ENCODE measurements at places on chromosomes 5 and 9.

DNA sequence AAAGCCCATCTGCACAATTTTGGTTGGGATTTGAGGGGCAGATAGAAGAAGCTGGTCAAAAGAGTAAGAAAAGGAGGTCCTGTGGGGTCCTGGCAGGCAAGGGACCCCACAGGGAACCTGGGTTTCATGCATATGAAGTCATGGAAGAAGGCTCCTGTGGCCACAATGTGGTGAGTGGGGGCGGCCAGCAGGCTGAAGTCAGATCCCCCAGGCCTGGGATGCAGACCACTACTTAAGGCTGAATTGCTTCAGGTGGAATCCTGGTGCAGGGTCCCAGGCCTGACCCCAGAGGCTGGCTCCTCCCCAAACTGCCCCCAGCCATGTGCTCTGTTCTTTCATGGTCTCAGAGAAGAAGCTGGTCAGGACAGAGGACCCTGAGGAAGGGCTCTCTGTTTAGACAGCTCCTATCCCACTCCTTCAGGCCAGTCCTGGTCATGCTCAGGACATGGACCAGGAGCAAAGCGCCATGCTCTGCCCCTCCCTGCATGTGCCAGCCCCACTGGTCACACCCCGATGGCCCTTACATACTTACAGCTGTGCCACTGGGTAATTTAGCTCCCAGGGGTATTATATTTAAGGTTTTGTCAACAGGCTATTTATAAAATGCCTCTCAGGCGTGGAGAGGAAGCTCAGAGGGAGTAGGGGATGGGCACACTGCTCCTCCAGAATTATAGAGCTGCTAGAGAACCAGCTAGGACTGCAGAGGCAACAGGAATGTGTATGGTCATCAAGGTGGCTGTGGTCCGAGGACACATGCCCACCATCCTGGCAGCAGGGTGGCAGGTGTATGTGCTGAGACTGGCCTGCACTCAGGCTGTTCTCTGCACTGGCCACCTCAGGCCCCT lies 33.4 kb downstream of the C5orf15 start:
- no peak for DNase-seq

GRCh38 chr5:142797420-142797819 lies 27.2 kb downstream of the ARHGAP26 start:
- no peak for DNase-seq

DNA sequence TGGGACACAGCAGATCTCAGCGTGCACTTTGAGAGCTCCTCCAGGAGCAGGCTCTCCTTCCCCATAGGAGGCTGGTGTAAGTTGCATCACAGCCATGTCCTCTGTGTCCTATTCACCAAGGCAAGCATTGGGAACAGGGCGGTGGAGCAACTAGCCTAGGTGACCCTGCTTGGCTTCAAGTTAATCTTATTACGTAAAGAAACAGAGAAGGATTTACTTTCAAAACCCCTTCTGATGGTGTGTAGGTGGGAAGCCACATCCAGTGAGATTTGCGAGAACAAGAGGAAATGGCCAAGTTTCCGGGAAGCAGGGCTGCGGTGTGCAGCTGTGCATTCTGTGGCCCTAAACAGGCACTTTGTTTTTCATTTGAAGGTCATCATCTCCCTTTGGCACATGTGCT lies 80.2 kb downstream of the TRIO start:
- no peak for DNase-seq

DNA sequence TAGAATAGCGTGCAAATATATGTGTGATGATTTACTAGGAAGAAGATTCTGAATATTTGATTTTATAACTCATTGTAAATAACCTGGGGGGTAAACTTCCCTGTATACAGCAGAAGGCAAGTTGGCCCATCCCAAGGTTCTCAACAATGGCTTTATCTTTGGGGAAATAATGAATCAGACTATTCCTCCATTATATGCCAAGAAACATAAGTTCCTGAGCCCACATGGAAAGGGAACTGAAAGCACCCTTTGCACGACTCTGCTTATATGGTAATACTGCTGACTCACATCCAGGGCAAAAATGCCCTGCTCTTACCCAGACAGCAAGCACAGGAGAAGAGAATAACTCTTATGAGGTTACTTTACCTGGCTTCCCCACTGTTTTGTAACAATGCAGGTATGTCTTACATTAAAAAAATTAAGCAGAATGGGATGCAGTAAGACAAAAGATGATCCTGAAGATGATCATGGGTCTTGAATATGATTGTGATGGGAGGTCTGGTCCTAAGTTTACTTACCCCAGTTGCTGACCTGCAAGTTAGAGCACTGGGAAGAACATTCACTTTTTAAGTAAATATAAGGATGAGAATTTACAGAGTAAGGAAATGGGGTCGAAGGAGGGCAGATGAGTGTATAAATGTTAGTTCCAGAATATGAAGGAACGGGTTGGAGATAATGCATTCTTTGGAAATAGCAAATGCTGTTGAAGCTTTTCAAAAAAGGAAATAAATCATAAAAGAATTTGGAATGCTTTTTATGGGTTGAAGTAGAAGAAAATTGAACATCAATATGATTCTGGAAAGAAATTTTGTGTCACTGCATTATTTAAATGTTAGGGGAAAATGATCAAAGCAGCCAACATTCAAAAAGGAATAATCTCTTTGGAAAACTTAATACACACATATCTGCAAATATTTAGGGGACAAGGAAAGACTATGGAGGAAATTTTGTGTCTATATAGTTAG lies 428.4 kb upstream of the MPDZ start:
- DNase-seq = no peak

DNA sequence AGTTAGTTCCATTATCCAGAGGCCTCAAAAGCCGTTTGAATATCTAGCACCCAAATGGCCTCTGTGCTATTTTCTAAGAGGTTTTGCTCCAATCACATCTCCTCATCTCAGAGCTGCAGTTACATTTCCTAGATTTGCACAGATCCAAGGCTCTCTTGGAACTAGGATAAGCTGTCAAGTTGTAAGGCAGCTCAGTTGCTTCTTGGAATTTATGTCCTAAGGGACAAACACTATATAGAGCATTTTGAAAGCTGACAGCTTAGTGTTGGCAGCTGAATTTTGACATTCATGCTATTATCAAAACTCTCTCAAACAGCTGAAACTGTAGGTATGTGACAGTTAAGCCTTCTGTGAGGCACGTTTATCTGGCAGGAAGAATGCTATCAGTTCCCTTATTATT lies 97.0 kb downstream of the MACIR start:
- no peak for DNase-seq

DNA sequence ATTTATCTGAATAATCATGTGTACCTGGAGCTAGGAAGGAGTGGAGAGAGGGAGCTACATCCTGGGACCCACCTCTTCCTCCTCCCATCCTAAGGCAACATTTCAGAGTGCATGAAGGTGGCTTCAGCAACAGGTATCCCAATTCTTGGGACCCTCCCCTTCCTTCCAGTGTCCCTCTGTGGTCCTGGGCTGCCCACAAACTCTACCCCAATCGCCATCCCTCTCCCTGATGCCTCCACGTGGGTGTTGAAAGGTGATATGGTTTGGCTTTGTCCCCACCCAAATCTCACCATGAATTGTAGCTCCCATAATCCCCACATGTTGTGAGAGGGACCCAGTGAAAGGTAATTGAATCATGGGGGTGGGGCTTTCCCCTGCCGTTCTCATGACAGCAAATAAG lies 121.4 kb downstream of the MED10 start:
- no peak for DNase-seq

DNA sequence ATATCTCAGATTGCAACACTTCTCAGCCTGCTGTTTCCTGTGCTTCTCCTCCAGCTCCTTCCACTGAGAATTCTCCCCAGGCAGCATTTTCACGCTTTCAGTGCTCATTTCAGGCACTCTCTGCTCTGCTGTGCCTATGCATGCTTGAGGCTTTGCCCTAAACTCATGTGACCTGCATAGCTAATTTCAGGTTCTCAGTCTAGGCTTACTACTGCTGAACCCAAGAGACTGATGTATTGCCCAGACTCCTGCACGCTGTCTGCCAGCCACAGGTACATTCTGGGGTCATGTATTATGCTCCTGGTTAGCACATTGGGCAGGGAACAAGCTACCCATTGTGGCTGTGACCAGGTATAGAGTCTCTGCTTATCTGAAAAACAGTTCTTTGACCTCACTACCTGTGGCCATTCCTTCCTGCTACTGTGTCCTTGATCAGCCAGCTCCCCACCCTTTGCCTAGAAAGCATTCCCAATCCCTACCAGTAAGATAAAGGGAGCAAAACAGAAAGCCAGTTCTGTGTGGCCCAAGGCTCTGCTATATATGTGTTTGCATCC lies 34.7 kb downstream of the PIP5K1B start:
- no peak for DNase-seq

DNA sequence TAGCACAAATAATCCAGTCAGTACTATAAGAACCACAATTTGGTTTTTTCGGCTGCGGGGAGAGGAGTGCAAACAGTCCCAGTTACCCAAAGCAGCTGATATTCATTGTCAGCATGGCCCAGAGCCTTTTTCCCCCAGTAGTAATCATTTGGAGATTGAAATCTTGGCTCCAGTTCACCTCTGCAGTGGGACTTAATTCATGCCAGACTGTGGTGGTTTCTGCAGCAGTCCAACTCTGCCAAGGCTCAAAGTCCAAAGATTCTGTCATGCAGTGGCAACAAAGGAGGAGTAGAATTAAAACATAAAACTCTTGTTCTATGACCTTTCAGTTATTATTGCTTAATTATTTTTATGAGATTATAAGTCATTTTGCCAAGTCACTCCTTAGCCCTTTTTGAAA lies 25.0 kb upstream of the TRIM36 start:
- DNase-seq = no peak

- DNase-seq = no peak
Observed at GRCh38 chr9:72441848-72442607, 77.0 kb upstream of the ZFAND5 start.

GRCh38 chr5:77224672-77225355 lies 14.3 kb downstream of the PDE8B start:
- no peak for DNase-seq

DNA sequence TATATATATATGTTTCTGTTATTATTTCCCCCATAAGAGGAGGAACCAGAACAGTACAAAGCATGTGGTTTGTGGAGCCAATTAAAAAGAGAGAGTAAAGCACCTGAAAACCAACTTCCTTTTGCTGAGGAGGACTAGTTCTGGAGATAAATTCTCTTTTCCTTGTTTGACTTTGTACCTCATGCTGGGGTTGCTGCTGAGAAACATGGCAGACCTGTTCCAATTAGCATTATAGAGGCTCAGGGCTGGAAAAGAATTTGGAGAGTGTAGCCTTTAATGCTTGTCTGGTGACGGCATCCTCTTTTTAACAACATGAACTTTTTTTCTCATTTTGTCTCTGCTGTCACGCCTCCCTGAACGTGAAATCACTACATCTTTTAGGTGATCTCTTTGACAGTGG lies 32.8 kb upstream of the NMUR2 start:
- DNase-seq = no peak

DNA sequence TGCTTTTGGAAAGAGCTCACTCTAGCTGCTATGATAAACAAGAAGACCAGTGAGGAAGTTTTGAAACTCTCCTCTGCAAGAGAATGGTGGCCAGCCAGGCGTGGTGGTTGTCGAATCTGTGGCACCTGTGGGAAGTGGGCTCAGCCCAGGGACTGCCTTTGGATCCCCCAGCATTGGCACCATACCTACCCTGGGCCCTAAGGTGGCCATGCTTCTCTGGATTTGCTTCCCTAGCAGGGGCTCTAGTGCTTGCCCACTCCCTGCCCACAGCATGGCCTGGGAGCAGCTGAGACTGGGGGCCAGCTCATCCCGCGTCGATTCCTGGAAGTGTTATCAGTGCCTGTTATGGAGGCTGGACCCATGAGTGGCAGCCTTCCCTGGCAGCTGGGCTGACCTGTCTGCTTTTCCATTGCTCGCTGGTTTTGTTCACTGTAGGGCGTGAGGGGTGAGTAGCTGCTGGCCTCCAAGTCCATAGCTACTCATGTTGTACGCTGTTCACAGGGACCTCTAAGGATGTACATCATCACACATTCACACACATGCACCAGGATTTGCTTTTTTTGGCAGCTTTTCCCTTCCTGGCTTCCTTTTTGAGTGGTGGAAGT lies 2.3 kb downstream of the SLC22A4 start:
- no peak for DNase-seq

GRCh38 chr9:21102305-21102704 lies 24.6 kb upstream of the IFNB1 start:
- no peak for DNase-seq

DNA sequence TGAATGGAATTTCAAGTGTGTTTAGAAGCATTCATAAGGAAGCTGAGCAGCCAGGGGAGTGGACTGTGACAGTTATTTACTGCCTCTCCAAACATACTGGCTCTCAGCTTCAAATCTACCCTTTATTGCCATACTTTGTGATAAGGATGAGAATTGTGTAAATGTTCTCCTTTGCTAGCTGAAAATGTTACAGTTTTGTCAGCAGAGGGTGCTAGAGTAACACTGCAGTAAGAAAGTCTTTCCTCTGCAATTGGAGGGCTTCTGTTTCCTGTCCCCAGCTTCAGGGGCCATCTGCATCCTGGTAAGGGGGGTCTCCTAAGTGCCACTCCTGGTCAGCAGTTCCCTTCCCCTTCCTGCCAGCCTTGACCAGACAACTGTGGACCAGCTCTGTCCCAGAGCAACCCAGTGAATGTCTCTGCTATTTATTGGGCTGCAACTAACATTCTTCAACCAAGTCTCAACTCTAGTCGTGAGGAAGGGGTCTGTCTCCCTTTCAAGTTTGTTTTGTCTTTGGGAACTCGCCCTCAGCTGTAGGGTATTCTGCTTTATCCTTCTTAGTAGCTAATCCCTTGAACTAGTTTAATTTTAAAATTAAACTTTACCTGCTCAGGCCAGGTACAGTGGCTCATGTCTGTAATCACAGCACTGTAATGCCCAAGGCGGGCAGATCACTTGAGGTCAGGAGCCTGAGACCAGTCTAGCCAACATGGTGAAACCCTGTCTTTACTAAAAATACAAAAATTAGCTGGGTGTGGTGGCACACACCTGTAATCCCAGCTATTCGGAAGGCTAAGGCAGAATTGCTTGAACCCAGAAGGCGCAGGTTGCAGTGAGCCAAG lies 45.3 kb downstream of the RAPGEF6 start:
- no peak for DNase-seq

DNA sequence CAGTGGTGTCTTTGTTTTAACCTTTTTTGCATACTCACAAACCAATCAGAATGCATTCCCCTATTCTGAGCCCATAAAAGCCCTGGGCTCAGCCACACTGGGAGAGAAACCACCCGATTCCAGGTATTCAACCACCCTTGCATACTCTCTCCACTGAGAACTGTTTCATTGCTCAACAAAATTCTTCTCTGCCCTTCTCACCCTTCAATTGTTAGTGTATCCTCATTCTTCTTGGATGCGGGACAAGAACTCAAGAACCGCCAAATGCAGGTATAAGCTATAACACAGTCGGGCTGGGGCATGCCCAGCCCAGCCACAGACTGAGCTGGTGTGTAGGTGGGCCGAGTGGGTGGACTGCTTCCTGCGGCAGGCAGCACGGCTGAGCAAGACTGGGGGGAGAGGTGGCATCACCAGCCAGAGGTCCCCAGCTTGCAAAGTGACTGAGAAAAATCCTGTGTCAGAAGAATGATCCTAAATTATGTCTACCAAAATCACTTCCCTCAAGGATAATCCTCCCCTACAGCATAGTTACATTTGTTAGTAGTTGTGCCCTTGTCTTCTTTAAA lies 141.0 kb downstream of the SSBP2 start:
- no peak for DNase-seq
